ENCODE measurements at places on chromosomes 5 and 9. TPM values are rescaled to one million over a fixed set of nuclear protein-coding genes. Genes with fewer than 3 reads are reported as not detected.

- DNase-seq, result no peak
Observed at GRCh38 chr5:136090319-136090718, 42.3 kb upstream of the SMAD5 start.

- DNase-seq, result no peak
Observed at GRCh38 chr5:60843386-60843935, 608 bp downstream of the ELOVL7 start.

GRCh38 chr5:175285261-175285660 lies 158.7 kb downstream of the DRD1 start:
- DNase-seq, result peak; percentile 63

DNA sequence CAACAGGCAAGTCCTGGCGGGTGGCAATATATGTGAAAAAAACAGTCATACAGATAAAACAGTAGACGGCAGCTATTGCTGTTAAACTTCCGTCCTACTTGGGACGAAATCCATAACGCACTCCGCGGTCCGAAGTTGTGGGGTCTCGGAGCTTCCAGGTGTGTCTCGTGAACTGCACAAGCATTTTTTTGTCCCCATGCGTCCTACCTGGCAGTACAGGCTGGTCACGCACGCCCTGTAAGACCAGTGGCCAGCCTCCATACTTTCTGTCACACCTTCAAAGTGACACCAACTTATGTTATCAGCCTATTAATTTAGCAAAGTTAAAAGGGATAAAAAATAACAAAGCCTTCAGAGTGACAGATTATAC lies 51.3 kb downstream of the TGFBI start:
- DNase-seq, result no peak

GRCh38 chr5:153964191-153964879 lies 74.4 kb downstream of the FAM114A2 start:
- no peak for DNase-seq

DNA sequence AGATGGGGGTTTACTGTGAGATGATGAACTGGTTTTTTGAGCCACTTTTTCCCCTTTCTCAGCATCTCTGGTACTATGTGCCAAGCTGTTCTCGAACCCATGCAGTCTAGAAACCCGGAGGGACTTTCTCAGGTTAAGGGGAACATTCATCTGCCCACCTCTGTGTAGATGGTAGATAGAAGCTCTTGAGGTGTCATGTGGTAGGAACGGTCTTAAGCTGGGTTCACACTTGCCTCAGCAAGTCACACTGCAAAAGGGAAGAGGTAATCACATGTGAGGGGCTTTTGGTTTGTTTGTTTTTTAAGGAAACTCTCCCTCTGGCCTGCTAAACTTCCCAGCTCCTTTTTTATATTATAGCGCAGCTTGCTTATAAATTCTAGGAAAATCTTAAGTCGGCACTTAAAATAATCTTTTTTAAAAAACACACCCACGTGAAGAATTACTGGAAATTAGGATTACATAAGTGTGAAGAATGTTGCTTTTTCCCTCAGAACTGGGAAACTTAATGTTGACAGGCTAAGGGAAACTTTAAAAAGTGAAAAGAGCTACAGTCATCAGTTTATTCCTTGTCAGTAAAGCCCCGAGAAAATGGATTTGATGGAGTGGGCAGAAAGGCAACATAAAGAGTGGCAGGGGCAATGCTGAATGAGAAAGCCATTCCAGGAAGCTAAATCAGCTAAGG lies 430.3 kb downstream of the ARHGEF28 start:
- DNase-seq, result no peak

DNA sequence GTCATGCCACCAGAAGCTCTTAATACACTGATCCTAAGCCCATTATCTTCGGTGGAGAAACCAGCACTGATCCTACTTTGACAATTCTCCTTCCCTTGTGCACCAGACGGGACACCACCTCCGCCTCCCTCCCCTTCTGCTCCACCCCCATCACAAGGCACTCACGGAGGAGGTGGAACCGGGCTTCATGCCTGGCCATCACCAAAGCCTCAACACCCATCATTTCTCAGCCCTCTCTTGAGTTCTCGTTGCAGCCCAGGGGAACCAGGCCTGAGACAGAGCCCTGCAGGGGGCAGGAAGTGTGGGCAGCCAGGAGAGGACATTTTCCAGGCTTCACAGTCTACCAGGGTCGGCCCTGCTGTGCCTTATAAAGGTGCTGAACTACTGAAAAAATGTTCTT lies 160.5 kb downstream of the GOLPH3 start:
- no peak for DNase-seq

Gene TYRP1
- total RNA-seq, result 0.26 TPM

DNA sequence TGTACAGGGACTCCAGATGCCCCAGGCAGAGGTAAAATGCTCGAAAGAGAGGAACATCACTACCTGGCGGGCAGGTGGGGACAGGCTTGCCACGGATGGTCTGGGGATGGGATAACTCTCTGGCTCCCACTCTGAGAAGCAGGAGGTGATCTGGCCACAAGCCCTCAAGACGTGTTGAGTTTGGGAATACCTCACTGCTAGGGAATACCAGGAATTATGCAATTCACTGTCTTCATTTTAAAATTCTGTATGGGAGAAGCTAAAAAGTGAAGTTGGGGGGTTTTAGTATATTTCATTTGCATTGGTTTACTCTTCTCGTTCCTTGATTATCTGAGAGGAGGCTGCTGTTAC lies 510.4 kb downstream of the CCDC171 start:
- DNase-seq, result no peak

- DNase-seq, result no peak
Observed at GRCh38 chr5:114166081-114166480, 195.8 kb upstream of the KCNN2 start.

DNA sequence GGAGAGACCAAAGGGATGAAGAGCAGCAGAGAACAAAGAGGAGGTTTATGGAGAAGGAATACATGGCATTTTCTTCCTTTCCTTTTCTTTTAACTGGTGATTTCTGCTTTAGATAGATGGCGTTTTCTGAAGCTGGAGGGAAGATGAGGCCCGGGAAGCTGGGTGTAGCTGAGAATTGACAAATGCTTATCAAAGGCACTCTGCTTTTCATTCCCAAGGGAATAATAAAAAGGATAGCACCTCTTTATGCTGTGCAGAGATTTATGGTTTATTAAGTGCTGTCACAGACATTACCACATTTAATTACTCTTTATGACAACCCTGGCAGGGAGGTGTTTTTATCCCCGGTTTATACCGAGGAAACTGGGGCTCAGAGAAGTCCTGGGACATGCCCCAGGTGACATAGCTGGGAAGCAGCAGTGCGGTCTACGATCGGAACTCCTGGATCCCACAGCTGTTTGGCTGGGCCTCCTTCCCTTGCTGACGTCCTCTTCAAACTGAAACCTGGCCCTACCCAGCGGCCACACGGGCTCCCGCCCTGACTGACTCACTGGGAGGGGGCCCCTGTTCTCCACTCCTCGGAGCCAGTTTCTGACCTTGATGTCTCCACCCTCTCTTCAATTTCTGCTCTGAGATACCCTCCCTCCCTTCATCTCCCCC lies 8.2 kb upstream of the EPB41L4B start:
- peak; percentile 78 for DNase-seq

Gene SLC30A5
- 62.1 TPM for total RNA-seq

GRCh38 chr5:51806677-51807076 lies 423.4 kb downstream of the ISL1 start:
- no peak for DNase-seq

DNA sequence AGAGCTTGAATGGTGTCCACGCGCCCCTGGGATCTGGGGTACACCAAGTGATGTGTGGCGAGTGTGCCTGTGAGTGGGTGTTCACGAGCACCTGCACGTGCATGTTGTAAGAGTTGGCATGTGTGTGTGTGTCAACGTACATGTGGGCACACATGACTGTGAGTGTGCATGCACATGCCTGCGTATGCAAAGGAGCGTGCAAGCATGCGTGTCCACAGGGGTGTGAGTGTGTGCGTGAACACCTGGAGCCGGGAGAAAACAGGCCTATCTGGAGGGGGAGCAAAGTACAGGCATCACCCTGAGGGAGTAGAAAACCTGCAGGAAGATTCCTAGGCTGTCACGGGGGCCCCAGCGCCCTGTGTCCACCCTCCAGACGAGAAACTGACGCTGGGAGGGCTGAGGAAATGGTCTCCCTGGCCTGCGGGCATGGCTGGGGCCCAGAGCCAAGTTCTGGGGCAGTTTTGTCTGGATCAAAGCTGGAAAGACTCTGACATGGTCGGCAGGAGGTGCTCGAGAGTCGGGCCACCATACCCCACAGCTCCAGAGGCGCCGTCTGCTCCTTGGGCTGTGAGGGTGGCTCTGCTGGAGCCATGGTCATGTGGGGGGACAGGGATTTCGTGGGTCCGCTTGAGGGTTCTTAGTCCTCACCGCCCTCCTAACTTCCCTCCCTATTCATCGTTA lies 31.8 kb downstream of the PTGES start:
- no peak for DNase-seq

DNA sequence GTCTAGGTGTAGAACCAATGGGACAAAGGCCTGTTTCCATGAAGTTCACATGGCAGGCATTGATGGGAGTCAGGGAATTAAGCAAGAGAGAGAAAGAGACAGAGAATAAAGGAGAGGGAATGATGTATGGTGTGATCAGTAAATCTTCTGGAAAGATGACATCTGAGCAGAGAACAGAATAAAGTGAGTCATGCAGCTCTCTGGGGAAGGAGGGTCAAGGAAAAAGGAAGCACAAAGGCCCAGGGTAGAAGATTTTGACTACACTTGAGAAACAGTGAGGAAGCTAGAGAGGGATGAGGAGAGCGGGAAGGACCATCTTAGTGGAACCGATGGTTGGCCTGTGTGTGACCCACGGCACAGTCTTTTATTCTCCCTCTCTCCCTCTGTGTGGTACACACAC lies 425.9 kb downstream of the SPOCK1 start:
- DNase-seq, result peak; percentile 40

GRCh38 chr9:134978272-134978671 lies 60.6 kb upstream of the FCN1 start:
- no peak for DNase-seq

Gene FAM163B
- not detected for total RNA-seq

DNA sequence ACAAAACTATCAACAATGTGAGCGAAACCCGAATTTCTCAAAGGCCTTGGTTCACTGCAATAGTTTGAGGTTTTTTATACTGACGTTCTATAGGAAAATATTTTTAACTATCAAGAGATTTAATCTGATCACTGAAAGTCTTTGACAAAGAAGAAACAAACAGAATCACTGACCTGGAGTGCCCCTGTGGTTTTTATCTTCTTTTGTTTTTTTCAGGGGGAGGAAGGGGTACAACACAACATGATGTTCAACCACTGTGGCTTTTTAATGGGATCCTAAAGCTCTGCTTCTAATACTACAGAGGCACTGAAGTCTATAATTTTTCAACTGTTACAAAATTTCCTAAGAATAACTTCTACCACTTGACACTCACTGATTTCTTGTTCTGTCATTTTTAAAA lies 185.9 kb downstream of the AP3B1 start:
- no peak for DNase-seq

Gene KIF24
- total RNA-seq, result 0.86 TPM

DNA sequence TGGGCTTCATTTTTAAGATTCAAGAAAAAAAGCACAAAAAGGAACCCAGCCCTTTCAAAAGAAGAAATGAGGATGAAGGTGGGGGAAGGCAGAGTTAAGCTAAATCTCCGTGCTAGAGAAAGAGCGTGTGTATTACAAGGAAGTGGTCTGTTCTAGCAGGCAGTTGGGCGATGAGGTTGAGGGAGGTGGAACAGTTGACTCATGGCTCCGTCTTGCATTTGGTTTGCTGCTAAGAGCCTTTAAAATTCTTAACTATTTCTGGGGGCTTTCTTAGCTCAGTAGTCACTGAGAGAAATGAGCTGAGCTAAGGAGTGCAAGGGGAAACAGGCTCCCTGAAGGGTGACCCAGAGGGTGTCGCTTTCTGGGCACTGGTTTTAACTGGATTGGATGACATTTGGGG lies 117.4 kb downstream of the GCNT1 start:
- peak; percentile 98 for DNase-seq

Gene RASGEF1C
- total RNA-seq, result 0.41 TPM

- DNase-seq, result no peak
Observed at GRCh38 chr5:80676706-80677105, 21.9 kb upstream of the DHFR start.

Gene NUTM2F
- total RNA-seq, result not detected

- no peak for DNase-seq
Observed at GRCh38 chr5:33179301-33179700, 261.5 kb upstream of the TARS1 start.

DNA sequence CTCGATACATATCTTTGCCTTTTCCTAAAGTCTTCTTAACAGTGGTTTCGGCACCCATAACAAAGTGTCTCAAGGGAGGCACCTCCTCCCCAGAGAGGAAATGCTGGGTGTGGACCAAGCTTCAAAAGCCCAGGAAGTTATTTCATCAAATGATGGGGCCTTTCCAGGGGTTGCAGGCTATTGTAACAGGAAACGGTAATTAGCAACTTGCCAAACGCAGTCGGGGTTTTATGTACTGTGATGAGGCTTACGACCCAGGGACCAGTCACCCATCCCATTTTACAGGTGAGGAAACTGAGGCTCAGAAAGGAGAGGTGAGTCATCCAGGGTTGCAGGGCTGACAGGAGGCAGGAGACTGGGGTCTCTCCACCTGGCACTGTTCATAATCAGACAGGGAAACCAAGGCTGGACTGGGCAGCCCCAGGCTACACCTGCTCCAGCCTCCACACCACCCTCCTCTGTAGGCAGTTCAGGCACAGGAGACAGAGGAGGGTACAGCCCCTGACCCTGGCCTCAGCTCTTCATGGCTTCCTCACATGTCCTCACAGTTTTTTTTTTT lies 30.0 kb upstream of the SUSD3 start:
- DNase-seq, result no peak

GRCh38 chr5:147403651-147404640 lies 105.9 kb downstream of the DPYSL3 start:
- peak; percentile 100 for DNase-seq

DNA sequence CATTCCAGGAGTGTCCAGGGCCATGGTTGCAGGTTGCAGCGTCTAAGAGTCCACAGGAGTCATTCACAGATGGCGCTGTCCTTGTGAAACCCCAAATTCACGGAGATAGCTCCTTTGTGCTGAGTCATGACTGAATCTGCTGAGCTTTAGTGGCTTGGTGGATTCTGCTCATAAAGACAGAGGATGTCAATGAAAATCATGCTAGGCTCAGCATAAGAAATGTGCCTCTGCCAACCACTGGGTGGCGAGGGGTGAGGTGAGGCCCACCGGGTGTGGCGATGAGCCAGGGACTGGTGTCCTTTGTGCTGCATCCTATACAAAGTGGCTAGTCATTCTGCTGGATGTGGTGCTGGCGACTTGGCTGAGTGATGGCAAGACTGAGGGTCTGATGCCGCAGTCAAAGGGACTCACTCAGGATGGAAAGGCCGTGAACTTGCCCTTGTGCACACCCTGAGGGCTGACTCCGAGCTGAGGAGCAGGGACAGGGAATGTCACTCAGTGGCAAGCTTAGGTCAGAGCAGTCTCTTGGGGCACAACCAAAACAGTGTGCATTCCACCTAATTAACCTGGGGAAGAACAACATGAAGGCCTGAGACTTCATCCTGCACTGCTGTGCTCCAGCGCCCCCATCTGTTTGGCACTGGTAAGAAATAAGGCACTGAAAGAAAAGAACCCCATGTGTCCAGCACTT lies 71.5 kb downstream of the DAP start:
- DNase-seq, result peak; percentile 53

GRCh38 chr5:118701791-118702190 lies 286.6 kb downstream of the DTWD2 start:
- no peak for DNase-seq

All from astrocyte (in vitro differentiated cells and primary cell).